Calu3 (cell line): ENCODE measurements at places on chromosomes 12 and 14. TPM values are rescaled to one million over a fixed set of nuclear protein-coding genes. Genes with fewer than 3 reads are reported as not detected.

RTN1 gene
- total RNA-seq = not detected in 2 replicates

TAS2R8 gene
- not detected in 2 replicates for total RNA-seq

RD3L gene
- not detected in 2 replicates for total RNA-seq

NRL gene
- total RNA-seq = 1.8 and 2.3 TPM in 2 replicates

IL31 gene
- not detected in 2 replicates for total RNA-seq

NOC4L gene
- 62.5 and 67.3 TPM in 2 replicates for total RNA-seq

KIF5A gene
- 0.10 TPM in 1 of 2 replicates, not detected in the other for total RNA-seq

FAIM2 gene
- not detected in 2 replicates for total RNA-seq

DNA sequence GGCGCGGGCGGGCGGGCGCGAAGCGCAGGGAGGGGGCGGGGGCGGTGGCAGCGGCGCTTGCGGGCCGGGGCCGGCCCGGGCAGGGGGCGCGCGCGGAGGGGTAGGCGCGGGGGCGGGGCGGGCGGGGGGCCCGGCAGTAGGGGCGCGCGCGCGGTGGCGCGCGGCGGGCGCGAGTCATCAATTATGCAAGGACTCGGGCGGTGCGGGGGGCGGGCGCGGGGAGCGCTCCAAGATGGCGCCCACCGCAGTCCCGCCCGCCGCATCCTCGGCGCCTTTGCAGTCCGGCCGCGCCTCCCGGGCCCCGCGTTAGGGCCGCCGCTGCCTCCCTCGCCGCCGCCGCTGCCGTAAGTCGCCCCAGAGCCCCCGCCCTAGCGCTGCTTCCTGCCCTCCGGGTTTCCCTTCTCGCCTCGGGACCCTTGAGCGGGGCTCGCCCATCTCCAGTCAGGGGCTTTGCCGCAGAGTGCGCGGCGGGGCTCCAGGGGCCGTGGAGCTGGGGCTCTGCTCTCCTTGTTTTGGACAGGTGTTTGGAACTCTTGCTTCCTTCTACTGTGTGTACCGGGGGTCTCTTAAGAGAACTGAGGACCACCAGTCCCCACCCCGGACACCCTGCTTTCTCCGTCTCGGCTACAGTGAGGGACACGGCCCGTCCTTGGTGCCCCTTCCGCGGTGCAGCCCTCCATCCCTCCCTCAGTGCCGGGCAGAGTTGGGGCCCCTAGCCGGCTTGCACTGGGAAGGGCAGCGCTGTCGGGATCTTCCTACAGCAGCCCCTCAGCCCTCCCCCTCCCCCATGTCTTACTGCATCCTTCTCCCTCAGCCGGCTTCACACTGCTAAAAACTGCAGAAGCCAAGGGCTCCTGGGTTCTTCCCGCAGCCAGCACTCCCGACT lies at the start of gene SCN8A:
SCN8A (plus strand) TSS at position 218 of the 886 bp plus-strand sequence. CDS start 71,585 bp downstream, outside the sequence.
- peak; percentile 61 for DNase-seq

DNA sequence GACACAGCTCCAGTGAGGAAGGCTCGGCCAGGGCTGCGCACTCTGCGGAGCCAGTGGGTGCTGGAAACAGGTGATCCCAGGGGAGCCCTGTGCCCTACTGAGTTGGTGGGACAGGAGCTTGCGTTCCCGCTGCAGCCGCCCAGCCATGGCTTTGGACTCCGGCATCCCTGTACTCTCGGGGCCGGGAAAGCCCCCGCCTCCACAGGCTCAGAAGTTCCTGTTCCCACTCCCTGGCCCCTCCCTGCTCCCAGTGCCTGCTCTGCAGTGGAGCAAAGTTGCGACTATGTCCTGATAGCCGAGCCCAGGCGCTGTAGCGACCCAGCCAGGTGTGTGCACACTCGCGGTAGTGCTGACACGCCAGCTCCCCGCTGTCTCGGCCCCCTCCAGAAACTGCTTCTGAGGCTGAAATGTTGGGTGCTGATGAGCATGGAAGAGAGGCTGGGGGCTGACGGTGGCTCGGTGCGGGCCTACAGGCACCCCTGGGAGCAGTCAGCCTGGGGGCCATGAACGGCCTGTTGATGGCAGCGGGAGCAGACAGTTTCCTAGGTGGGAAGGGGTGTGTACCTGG lies 344.6 kb upstream of the MGAT4C start:
- DNase-seq = no peak

DNA sequence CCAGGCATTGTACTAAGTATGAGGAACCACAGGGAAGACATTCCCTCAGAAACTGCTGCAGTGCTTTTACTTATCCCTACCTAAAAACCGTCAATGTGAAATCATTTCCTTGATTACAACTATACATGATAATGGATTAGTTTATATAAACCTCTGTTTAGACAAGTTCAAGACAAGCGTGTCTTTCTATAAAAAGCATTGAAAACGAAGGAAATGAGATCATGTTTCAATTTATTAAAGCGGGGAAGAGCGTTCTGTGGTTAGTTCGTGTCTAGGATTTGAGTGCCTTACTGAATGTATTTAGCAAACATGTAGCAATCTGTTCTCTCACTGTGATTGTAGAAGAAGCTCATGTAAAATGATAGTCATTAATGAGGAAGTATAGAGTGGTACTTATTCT lies 37.5 kb downstream of the GALC start:
- no peak for DNase-seq

DNA sequence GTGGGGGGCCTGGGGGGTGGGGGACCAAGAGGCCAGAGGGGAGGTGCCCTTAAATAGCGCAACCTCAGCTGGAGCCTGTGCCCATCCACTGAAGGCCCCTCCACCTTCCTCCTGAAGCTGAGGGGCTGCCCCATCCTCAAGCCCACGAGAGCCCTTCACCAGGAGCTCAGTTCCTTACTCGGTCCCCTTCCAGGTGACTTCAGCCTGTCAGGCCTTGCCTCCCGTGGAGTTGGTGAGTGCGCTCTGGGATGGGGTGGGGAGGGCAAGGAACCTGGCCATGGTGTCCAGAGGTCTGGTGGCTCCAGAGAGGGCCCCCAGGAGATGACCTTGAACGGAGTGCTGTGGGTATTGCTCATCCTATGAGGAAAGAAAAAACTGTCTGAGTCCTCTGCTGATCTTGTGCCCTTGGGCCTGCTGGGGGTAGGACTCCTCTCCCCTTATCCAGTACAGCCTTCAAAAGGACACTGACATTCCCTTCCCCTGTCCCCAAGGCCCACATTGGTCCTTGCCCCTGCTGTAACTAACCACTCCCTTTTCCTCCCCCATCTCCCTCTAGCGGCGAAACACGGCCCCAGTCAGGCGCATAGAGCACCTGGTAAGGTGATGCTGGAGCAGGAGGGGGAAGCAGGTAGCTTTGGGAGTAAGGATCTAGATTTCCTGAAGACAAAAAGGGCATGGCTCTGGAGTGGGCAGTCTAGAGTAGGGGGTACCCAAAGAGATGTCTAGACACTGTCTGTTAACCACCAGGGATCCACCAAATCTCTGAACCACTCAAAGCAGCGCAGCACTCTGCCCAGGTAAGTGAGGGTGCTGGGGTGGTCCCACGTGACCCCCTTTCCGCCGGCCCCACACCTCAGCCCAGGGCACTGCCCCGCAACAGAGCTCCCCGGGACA lies 3.6 kb downstream of the TNS2 start:
- DNase-seq = peak; percentile 86

GRCh38 chr14:21215130-21215878 lies 53.9 kb downstream of the HNRNPC start:
- DNase-seq = no peak

GRCh38 chr14:55138091-55138490 lies 9.0 kb downstream of the LGALS3 start:
- DNase-seq = peak; percentile 62

GRCh38 chr12:76422154-76422542 lies 73.9 kb upstream of the BBS10 start:
- DNase-seq = no peak

GRCh38 chr12:113136990-113137511 lies 1.5 kb upstream of the RASAL1 start:
- DNase-seq = peak; percentile 92

GRCh38 chr12:54134850-54135249 lies 53.9 kb downstream of the SMUG1 start:
- peak; percentile 15 for DNase-seq

DNA sequence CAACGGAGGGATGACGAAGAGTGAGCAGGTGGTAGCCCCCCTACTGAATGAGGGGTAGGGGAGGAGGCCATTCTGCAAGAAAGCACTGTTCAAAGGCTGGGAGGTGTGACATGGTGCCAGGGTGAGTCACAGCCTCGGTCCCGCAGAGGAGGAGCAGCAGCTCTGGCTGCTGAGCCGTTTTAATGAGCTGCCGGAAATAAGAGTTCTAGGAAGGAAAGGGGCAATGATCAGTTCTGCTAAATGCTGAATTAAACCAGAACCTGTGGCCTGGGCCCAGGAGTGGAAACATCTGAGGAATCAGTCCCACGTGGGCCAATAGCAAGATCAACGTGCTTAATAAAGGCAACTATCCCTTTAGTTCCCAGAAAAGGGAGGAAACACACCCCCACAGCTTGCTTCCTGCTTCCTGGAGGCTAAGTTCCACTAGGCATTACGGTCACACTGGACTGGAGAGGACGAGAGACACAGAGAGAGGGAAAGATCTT lies 3.6 kb downstream of the ABCD4 start:
- DNase-seq = no peak

DNA sequence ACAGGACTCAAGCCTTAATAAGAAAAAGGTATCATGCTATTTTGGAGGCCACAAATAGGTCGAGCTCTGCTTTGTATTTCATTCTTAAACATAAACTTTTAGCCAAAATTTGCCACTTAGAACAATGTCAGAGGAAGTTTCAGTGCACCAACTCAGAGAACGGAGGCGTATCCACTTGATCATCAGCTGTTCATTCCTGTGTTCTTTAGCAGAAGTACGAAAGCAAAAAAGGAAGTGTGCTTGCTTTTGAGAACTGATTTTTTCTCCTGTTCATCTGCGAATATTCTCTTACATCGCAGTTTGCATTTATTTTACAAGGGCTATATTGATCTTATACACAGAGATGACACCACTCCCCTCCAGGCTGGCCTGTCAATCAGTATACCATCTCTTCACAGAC lies 188.6 kb upstream of the SOX5 start:
- DNase-seq = no peak

GRCh38 chr12:91606662-91607377 lies 424.2 kb upstream of the DCN start:
- no peak for DNase-seq

- no peak for DNase-seq
Measured at GRCh38 chr12:116123451-116124258, 153.8 kb downstream of the MED13L start.

GRCh38 chr12:10810068-10810467 lies at the start of gene TAS2R9:
TAS2R9 (minus strand) TSS chr12:10810168; CDS start chr12:10810075, 93 bp downstream.
- no peak for DNase-seq

DNA sequence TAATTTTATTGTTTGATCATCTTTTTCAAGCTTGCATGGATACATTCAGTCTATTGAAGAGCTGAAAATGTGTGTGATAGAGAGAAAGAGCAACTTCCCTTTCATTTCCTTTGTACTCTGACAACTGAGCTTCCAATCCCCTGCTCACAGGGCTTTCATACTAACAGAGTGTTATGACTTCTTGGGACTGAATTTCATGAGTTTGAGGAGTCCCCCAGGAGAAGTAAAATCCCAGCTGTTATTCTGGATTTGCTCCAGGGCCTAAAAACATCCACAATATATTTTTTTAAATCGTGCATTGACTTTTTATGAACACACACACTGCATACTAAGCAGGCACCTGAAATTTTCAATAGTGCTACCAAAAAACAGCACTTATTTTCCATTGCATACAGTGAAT lies 195.8 kb upstream of the CAND1 start:
- DNase-seq = no peak

DNA sequence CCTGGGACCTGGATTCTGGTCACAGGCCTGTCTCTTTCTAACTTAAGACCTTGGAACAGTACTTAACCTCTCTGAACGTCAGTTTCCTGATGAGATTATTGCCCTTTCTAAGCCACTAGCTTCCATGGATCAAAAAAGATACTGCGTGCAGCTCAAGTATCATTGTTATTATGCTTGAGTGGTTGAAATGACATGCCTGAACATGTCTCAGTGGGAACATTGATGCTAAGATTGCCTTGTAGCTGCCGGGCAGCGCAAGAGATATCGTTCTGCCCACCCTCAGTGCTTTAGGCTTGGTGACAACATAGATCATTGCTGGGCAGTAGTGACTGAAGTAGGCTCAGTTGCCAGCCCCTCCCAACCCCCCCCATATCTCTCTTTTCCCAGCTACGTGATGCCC lies 131.9 kb downstream of the SMOC1 start:
- DNase-seq = no peak
